ENCODE measurements at places on chromosomes 3 and 15.

DNA sequence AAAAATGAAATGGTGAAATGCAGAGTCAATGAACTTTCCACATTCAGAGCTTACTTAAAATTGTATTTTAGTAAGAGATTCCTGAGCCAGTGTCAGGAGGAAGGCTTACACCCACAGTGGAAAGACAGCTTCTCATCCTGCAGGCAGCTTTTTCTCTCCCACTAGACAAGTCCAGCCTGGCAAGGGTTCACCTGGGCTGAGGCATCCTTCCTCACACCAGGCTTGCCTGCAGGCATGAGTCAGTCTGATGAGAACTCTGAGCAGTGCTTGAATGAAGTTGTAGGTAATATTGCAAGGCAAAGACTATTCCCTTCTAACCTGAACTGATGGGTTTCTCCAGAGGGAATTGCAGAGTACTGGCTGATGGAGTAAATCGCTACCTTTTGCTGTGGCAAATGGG lies 3.1 kb downstream of the CCR4 start:
- no peak for DNase-seq

DNA sequence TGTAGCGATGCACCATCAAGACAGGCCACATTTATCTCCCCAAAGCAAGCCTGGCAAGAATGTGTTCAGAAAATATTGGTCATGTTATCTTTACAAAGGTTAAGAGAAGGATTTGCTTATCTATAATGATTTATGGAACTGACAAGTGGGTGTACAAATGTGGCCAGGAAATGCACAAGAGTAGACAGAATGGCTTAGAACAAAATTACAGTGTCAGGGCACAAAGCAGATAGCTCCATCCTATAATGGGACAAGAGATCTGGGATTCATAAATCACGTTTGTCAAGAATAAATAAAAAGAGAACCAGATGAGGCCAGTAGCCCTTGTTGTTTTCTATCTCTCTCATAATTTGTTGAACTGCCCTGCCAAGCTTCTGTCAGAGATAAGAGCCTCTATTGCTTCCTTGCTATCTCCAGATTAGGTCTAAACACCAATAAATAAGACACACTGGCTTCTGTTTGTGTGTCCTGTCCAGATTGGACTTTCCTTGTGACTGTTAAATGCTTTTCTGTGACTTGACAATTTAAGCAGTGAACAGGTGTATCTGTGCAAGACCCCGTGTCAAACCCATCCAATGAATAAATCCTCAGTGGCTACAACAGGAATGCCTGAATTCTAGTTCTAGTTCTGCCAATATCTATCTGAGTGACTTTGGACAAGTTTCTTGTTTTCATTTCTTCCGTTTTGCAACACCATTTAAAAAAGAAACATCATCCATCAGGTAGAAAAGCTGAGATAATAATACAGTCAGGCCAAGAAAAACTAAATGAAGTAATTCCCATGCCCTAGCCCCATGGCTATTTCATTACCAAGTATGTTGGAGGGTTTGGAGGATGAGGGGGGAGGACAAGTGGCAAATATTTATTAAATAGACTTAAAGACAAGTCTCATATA lies 157.2 kb downstream of the DCLK3 start:
- no peak for DNase-seq

DNA sequence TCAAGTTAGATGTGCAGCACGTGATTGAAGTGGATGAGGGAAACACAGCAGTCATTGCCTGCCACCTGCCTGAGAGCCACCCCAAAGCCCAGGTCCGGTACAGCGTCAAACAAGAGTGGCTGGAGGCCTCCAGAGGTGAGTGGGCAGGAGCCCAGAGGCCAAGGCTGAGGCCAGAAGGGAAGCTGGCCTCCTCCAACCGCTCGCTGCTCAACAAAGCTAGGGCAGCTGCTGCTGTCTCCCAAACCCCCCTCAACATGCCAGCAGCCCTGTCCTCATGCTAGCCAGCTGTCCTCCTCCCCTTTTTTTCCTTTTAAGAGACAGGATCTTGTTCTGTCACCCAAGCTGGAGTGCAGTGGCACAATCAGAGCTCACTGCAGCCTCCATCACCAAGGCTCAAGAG lies 57.0 kb downstream of the BOC start:
- DNase-seq = no peak

GRCh38 chr3:99128235-99128634 lies 226.7 kb upstream of the DCBLD2 start:
- DNase-seq = peak; percentile 12

DNA sequence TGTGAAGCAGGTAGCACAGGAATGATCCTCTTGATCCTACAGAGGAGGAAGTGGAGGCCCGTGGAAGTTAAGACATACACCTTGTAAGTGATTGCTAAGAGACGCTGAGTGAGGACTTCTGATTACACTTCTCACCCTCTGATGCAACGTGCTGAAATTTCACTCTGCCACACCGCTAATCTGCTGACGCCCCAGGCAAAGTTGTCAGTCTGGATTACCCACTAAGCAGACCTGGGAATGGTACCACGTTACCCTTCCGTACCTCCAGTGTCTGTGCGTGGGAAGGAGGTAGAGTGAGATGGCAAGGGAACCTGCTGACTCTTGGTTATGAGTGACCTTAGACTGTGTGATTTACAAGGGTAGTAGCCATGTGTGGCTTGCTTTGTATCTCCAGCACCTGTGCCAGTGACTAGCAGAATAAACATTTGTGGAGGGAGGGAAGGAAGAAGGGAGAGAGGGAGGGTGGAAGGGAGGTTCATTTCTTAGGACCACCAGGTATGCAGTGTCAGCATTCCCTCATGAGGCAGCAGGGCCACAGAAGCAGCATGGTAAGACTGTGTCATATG lies 115.0 kb downstream of the ALDH1A2 start:
- no peak for DNase-seq

DNA sequence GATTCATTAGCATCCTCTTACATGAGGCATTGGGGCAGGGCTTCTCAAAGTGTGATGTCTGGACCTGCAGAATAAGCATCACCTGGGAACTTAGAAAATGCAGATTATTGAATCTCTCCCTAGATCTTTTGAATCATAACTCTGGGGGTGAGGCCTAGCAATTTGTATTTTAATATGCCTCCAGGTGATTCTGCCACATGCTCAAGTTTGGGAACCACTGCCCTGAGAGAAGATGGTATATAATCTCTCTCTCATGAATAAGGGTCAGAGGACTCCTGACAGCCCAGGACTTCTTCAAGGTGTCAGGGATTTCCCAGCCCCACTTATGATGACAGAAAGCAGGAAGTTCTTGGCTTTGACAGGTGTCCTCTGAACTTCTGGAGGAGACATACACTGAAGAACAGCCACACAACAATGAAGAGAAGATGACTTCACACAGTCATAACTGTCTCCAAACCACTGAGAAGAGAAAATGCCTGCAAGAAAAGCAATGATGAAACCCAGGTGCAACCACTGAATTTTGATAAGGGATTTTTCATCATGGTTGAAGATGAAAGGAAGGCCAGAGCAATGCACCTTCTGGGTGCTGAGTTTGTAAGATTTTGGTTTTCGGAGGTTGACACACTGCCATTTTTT lies 211.9 kb upstream of the MRPL3 start:
- no peak for DNase-seq

- DNase-seq = no peak
Observed at GRCh38 chr15:74123131-74123429, 7.3 kb upstream of the ISLR2 start.

DNA sequence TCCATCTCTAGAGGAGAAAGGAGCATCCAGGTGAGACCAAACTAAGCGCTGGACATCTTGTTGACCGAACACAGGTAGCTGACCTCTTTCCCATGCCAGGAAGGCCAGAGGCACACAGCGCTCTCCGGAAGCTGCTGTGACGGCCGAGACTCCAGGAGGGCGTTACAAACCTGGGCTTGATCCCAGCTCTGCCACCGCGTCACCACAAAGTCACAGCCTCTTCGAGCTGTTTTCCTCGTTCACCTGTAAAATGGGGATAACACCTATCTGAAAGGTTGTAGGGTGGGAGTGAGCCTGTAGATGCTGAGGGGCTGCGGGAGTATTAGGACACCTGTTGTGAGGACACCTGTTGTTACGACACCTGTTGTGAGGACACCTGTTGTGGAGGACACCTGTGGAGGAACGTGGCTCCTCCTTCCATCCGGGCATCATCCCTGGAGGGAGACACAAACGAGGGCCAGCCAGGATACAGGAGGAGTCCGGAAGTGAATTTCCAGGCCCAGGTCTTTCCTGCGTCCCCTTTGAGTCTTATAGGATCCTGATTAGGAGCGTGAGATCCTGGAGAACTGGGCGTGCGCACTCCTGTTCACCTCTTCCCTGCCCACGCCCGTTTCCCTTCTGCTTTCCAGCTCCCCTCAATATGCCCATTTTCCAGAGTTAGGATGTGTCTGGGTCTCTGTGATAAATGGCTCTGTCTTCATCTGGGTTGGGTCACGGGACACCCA lies 2.3 kb upstream of the MUC4 start:
- no peak for DNase-seq

GRCh38 chr3:4996771-4997291 lies 17.6 kb downstream of the BHLHE40 start:
- no peak for DNase-seq

DNA sequence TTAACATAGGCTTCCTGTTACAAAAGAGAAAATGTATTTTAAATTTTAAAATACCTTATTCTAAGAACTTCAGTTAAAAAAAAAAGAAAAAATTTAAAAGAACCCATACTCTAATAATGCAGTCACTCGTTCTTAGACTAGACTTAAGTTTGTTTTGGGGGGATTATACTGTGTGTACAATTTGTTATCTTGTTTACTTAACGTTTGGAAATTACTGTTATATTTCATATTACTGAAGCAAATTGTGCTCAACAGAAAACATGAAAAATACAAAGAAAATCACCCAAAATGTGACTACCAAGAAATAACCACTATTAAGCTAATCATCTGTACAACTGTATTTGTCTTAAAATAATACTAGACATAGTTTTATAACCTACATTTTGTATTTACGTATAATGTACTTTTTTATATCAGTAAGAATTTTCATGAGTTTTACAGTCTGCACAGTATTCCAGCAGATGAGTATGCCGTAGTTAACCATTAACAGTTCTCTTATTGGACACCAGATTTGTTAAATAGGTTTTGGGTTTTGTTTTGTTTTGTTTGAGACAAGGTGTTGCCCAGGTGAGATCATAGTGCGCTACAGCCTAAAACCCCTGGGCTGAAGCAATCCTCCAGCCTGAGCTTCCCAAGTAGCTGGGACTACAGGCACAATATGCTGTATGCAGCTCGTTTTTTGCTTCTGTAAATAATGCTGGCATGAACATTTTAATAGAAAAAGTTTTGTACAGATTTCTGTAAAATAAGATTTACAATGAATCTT lies 88.8 kb upstream of the CHD2 start:
- no peak for DNase-seq

DNA sequence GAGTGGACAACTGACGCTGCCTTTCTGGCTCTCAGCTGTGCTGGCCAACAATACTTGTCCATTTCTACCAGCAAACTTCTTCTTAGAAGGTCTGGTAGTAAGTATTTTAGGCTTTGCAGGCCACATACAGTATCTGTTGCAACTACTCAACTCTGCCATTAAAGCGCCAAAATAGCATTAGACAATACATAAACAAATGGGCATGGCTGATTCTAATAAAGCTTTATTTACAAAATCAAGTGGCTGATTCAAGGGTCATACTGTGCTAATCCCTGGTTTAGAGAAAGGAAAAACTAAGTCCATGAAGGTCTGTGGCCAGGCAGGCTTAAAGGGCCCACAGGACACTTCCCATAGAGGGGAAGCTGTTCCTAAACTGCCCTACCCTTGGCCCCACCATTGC lies 26.3 kb upstream of the TPM1 start:
- no peak for DNase-seq

DNA sequence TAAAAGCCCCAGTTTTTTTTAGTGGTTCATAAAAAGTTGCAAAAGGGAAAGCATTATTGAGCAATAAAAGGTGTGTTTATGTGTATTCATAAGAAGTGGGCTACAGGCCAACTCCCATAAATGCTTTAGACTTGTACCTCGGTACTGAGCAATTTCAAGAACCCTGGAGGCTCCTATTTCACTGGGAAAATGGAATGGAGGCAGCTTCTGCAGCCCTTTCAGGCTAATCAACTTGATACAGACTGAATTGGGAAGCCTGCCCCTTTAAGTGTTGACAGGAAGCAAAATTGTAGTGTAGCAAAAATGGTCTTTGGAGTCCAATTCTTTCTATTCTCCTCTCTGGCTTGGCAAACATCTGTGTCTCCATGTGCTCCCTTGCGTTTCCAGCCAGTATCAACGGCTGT lies 118.8 kb downstream of the ECT2 start:
- DNase-seq = no peak
